ENCODE measurements at places on chromosomes 16 and 17.

GRCh38 chr16:81243942-81244341, 5.5 kb downstream of the BCO1 start:
- no peak for DNase-seq

DNA sequence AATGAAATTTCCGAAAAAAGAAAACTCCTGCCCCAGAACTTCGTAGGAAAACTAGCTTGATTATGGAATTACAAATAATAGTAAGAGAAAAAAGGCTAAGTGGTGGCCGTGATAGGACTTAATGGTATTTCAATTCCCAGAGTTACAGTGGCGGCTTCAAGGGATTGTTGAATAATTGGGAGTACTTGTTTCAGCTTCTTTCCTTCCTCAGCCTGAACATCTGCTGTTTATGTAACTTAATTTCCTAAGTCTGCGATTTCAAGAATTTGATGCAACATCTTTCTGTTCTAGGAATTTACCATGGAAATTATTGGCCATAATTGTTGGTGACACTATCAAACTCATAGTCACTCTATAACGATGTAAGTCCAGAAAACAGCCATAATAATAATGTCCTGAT, 684 bp upstream of the APPBP2 start:
- no peak for DNase-seq

GRCh38 chr17:633641-634101, 81.0 kb downstream of the VPS53 start:
- DNase-seq, result no peak

DNA sequence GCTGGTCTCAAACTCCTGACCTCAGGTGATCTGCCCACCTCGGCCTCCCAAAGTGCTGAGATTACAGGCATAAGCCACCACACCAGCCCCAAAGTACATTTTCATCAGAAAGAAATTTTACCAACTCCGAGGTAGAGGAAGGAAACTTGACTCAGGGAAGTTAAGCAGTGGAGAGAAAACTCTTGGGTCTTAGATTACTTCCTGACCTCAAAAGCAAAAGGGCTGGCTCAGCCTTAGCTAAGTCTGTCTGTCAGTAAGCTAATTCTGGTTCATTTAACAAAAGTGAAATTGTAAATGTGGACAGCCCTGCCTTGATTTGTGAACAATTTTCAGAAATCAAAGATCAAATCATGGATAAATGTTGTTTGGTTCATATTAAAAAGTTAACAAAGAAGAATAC, 30.6 kb downstream of the MAP2K6 start:
- no peak for DNase-seq

DNA sequence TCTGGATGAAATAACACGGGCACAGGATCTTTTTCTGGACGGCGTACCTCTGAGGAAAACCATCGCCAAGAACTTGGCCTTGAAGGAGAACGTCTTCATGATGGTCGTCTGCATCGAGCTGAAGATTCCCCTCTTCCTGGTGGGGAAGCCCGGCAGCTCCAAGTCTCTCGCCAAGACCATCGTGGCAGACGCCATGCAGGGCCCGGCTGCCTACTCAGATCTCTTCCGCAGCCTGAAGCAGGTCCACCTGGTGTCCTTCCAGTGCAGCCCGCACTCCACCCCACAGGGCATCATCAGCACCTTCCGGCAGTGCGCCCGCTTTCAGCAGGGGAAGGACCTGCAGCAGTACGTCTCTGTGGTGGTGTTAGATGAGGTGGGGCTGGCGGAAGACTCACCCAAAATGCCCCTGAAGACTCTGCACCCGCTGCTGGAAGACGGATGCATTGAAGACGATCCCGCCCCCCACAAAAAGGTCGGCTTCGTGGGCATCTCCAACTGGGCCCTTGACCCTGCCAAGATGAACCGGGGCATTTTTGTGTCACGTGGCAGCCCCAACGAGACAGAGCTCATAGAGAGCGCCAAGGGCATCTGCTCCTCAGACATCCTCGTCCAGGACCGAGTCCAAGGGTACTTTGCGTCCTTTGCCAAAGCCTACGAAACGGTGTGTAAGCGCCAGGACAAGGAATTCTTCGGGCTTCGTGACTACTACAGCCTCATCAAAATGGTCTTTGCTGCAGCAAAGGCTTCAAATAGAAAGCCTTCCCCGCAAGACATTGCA, 68.3 kb upstream of the ENDOV start:
- no peak for DNase-seq
